ENCODE measurements at places on chromosomes 3 and 15.

- DNase-seq: peak; percentile 80
These were observed 228.7 kb downstream of the SLCO3A1 start for GRCh38 chr15:92082006-92082843.

GRCh38 chr3:128334086-128334645 is 132.5 kb downstream of the DNAJB8 start:
- no peak for DNase-seq

DNA sequence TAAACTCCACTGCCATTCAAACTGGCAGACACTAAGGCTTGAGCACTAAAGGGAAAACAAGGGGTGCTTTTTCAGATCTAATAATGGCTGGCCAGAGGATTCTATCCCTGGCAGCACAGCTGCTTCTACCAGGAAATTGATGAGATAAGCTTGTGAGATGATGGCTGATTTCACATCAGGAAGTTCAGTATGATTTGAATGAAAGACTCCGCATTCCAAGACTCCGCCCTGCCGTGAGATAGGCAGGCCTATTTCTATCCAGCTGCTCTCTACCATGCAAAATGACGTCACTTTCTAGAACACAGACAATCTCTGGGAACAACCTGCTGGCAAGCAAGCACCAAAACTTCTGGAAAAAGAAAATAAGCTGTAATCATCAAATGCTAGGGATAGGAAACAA is 171.8 kb downstream of the WDR76 start:
- peak; percentile 21 for DNase-seq

DNA sequence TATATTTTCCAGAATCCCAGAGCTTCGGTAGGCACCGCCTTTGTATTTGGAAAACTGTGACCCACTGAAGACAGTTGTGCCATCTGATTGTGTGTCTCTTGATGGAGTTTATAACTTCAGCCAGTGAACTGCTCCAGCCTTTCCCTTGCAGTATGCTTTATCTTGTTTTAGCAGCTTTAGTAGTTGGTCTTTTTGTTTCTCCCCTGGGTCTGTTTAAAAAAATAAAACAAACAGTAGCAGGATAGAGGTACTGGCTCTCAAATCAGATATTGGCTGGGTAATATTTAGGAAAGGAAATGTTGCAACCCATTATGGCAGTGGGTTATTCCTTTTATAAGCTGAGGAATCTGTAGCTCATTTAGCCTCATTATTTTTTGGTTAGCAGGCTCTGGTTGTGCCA is 151.5 kb upstream of the BFSP2 start:
- DNase-seq: peak; percentile 8

- no peak for DNase-seq
These were observed 2.3 kb downstream of the RNF13 start for GRCh38 chr3:149815321-149815720.

DNA sequence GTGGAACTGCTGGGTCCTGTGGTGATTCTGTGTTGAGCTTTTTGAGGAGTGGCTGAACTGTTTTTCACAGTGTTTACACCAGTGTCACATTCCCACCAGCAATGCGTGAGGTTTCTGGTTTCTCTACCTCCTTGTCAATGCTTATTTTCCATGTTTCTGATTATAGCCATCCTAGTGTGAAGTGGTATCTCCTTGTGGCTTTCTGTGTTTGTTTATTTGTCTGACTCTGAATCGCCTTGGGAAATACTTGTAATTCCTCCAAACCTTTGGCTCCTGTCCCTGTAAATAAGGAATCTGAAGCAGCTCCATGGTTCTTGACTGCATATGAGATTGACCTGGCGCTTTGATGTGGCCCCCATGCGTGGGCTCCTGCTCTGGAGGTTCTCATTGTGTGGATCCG is 20.6 kb downstream of the FAN1 start:
- no peak for DNase-seq

DNA sequence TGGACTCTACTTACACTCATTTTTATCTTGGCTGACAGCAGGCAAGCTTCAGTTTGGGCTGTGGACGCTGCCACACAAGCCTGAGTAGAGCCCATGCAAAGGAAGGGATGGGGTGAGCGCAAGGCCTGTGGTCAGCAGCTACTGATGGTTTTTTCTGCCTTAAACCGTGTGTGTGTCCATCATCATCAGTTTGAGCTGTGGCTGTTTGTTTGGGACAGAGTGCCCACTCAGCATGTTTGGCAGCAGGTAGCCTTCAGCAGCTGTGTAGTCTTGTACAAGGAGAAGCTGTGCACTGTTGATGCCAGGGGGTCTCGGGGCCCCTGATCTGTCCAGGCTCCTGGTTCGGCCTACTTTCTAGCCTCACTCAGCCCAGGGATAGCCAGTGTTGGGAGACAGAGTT is 3.5 kb downstream of the RBM15B start:
- no peak for DNase-seq

GRCh38 chr15:100131321-100132224 is 210.2 kb downstream of the ADAMTS17 start:
- DNase-seq: no peak

- no peak for DNase-seq
These were observed 32.1 kb downstream of the ABHD17C start for GRCh38 chr15:80727196-80727595.

DNA sequence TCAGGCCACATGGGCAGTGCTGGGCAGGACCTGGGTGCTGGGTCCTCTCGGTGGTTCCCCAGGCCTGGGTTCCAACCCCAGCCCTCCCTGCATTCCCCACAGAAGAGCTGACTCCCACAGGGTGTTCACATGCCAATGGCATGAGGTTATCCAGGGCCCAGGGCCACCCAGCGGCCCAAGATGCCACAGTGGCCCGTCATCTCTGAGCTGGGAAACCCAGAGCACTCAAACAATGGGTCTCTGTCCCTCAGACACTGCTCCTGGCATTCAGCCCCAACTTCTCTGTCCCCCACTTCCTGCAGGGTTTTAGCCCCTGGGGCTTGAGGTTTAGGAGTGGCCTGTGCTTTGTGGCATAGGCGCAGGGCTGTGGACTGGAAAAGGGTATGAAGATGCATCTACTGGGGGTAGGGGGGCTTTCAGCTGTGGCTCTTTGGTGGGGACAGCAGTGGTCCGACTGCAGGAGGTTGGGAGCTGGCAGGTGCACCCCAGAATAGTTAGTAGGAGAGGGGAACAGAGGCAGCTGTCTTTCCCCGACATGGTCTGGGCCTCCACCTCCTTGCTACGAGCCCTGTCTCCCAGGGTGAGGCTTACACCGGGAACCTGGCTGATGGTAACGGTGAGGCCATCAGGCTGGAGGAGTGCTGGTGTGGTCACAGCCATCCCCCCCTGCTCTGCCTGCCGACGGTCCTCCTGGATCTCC is 1.7 kb downstream of the CCDC9B start:
- DNase-seq: no peak

GRCh38 chr3:34012102-34012461 is 213.7 kb downstream of the PDCD6IP start:
- DNase-seq: no peak

GRCh38 chr15:83927704-83928391 is 273.9 kb downstream of the ADAMTSL3 start:
- no peak for DNase-seq

DNA sequence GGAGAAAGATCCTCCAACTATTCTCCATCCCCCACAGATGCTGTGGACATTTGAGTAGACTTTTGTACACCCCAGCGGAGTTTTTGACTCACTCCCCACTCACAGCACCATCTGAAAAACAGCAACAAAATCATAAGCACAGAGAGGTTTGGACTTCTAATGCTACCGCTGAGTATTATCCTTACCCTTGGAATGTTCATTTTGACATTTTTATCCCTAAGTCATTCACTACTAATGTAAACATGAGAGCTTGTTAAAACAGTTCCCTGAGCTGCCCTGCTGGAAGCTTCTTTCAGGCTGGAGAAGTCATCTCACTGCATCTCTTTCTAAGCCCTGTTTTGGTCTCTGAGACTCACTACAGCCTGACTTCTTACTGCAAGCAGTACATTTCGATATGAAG is 1045.9 kb downstream of the MCTP2 start:
- DNase-seq: no peak

- DNase-seq: no peak
These were observed 86.8 kb downstream of the CCK start for GRCh38 chr3:42179110-42179725.

GRCh38 chr3:136730595-136731273 is 21.4 kb downstream of the STAG1 start:
- DNase-seq: no peak

- peak; percentile 10 for DNase-seq
These were observed 427.5 kb upstream of the ALCAM start for GRCh38 chr3:104939196-104939595.

DNA sequence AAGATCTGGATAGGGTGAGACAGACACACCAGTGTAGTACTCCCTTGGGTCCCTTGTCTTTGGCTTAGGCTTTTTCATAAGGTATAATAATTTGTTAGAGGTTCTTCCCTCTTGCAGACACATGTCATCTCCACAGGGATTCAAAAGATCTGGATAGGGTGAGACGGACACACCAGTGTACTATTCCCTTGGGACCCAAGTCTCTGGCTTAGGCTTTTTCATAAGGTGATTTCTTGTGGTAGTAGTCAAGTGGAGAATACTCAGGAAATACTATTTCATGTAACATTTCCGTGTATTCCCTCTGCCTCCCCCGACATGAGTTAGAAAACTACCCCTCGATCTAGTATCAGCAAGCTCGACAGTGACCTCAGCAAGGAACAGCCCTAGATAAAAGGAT is 954 bp upstream of the MAPKBP1 start:
- DNase-seq: peak; percentile 36

DNA sequence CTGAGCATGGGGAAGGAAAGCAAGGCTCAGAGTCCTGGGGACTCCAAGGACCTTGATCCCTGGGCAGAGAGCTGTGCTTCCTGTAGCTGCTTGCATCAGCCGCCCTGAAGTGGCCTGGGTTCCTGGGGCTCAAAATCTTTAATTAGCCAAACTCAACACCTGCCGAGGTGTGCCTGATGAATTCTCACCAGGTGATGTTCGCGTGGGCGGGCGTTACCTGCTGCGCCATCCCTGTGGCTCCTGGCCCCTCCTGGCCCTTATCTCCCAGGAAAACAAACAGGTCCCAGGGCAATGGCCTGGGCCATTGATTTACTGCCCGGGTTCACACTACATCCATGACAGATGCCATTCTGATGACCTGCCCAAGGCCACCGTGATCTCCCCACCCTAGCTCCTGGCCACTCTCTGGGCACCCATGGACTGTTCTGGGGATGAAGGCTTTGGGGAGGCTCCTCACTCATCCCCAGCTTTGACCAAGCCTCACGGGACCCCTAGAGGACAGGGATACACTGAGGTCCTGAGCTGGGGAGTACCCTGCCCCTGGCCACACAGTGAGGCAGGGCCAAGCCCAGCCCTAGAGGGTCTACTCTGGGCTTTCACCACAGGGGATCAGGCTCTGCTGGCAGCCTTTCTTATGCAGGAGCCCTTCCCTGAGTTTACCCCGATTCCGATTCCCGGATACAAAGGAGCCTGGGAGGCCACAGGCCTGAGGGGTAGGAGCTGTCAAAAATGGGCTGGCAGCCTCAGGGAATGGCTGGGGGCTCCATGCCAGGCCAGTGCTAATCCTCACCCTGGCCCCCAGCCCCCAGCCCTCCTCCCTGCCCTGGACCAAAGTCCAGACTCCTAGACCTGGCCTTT is 5.7 kb downstream of the SLC38A3 start:
- DNase-seq: no peak

DNA sequence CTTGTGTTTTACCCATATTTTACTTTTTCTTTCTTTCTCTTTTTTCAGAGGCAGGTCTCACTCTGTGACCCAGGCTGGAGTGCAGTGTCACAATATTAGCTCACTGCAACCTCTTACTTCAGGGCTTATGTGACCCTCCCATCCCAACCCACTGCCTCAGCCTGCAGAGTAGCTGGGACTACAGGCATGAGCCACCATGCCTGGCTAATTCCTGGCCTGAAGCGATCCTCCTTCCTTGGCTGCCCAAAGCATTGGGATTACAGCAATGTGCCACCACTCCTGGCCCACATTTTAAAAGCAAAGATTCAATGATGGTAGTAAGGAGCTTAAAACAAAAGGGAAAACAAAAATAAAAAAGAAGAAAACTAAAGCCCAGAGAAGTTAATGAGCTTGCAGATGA is 11.1 kb upstream of the CDV3 start:
- DNase-seq: no peak

GRCh38 chr3:70989174-70989573 is 594.4 kb downstream of the FOXP1 start:
- no peak for DNase-seq

DNA sequence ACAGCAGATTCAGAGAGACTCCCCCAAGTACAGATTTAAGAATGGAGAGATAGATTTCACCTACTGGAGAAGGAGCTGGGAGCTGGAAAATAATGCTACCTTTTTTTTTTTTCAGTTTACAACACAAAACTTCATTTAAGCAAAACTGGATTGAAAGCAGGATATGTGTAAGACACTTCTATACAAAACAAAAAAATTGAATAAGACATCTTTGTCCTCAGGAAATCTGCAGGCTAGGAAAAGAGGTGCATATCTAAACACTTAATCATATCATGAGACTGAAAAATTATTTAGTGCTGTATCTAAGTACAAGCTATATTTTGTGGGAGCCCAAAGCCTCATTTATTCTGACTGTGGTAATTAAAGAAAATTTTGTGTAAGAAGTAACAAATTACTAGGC is 516.1 kb downstream of the ZIC1 start:
- DNase-seq: no peak

DNA sequence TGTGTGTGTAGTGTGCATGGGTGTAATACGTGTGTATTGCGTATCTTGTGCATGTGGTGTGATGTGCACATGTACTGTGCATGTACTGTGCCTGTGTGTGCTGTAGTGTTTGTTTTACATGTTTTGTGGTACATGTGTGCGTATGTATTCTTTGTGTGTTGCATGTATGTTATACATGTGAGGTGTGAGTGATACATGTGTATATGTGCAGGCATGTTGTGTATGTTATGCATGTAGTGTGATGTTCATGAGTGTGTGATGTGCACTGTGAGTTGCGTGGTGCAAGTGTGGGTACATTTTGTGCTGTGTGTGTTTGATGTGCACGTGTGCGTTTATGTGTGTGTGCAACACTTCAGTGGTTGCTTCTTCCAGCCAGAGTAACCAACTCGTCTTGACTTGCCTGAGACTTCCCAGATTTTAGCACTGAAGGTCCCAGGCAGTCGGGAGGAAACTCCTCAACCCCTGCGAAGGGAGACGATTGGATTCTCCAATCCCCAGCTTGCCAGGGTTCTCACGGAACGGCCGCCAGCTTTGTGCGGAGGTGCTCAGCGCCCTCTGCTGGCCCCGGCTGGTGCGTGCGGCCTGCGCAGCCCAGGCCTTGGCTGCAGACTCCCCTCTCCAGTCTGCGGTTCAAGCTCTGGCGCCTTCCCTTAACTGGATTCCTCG is 3.6 kb downstream of the GALNT15 start:
- DNase-seq: peak; percentile 68

- no peak for DNase-seq
These were observed 5.7 kb upstream of the CCDC80 start for GRCh38 chr3:112646623-112647022.

All from SK-N-DZ (cell line).